GM06990 (cell line): ENCODE measurements at places on chromosomes 5 and 9.

DNA sequence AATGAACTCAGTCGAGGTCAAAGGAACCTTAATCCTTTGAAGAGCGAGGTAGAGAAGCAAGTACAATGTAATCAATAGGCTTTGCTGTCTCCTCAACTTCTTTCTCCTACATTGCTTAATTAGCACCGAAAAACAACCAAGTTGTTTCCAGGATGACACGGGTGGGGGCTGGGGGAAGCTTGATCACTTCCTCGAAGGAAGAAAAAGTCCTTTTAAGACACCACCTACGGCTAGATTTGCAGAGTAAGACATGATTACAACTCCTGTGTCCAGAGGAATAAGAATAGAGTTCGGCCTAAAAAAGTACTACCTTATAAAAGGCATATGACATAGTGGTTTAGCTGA is 811 bp upstream of the ARRDC3 start:
- no peak for DNase-seq

DNA sequence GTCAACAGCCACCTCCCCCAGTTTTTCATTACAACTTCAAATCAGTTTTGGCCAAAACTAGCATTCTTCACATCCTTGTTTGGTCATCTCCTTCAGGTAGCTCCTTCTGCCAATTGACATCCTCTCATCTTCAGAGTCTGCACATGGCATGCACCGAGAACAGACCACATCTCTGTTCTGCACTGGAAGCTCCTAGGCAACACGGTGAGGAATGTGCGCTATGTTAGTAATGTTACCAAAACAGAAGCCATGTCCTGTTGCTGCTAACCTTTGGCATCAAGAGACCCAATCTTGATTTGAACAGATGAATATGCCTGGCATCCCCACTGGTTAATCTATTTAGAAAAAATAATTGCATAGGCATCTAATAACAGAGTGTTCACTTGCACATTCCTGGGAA is 5.1 kb upstream of the HK3 start:
- no peak for DNase-seq

GRCh38 chr5:82676661-82677060 is 398.5 kb upstream of the RPS23 start:
- DNase-seq = peak; percentile 13

- no peak for DNase-seq
These were observed 286.0 kb upstream of the DAP start for GRCh38 chr5:11047030-11047429.

DNA sequence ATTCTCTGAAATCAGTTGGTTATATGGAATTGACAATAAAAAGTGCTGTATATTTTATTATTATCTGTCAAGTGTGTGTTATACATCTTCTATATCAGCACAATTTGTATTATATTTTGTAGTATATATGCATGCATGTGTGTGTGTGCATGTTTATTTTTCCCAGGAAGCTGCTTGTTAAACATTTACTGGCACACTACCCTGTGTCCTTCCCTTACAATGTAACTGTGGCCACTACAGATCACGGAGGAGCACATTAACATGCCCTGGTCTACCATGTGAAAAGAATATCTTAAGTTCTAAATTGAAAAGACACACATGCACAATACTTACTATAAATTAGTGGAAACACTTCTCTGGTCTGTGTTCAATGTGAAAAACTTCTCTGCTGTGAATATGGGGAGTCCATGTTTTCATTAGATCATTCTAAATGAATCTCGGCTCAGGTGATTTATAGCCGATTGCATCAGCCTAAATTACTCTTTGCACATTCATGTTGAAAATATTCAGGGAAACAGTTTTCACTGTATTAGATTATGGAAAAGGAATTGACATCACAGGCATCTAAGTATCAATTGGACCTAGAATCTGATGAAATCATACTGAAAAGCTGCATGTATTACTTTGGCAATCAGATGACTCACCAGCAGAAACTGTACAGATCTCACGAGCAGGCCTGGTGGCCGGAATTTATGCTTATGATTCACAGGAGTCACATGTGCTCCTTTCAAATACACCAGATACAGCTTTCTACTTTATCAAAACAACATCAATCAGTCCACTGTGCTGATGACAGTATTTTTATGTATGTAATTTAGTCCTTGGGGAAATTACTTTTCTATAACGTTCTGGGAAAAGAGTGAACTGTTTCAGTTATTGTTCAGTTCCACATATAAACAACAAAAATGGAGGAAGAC is 39.4 kb downstream of the LURAP1L start:
- peak; percentile 25 for DNase-seq

- no peak for DNase-seq
These were observed 95.3 kb upstream of the IER5L start for GRCh38 chr9:129273136-129273895.

GRCh38 chr9:85960688-85961093 is 19.7 kb downstream of the NAA35 start:
- no peak for DNase-seq

DNA sequence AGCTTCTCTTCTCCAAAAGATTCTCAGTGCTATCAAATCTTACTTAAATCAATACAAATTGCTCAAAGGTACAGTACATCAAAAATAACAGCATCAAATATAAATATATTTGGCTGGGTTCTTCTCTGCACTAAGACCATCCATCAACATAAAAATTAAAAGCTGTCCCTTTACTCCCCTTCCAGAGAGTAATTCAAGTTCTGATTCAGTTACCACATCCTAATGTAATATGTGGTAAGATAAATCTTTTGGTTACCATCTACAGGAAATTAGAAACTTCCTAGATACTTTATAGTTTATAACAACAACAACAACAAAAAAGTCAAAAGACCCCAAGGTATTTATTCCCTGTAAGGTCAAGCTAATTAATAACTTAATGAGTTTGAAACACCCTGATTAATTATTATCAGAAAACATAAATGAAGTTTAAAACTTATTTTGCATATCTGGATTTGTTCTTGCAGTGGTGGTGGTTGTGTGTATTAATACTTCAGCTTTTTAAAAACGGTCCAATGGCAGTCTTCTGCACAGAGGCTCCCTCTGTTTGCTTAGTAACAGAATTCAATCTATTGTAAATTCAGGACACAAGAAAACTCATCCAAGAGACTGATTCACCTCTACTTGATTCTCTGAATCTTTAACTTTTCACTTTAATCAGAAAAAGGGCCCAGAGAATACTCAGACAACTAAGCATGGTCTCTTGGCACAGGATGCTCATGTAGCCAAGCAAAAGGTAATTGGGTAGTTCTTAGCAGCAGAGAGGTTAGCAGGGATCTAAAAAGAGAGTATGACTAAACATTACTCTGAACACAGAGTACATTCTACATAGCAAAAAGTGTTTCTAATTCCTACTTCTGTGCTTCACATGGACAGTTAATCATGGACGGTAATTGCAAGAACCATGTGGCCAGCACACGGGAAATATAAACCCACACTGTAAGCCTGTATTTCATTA is 20.1 kb downstream of the DIAPH1 start:
- no peak for DNase-seq

GRCh38 chr5:141261238-141261546 is 16.0 kb downstream of the PCDHB15 start:
- no peak for DNase-seq

GRCh38 chr5:88829054-88829453 is 53.9 kb downstream of the MEF2C start:
- no peak for DNase-seq

GRCh38 chr5:115349001-115349817 is 52.8 kb upstream of the CCDC112 start:
- no peak for DNase-seq

DNA sequence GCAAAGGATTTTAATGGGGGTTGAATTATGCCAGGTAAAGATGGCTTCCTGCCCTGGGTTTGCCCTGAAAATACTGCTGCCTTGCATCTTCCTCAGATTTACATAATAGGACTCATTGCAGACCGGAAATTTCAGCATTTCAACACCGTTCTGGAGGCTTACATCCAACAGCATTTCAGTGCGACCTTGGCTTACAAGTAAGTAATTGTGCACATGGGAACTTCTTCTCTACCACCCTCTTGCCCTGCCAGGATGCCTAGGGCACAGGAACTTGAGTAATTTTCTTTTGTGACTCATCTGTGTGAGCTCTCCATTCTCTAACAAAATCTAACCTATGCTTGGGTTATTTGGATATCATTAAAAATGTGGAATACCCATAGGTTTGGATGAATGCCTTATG is 80.2 kb downstream of the DOCK2 start:
- no peak for DNase-seq

DNA sequence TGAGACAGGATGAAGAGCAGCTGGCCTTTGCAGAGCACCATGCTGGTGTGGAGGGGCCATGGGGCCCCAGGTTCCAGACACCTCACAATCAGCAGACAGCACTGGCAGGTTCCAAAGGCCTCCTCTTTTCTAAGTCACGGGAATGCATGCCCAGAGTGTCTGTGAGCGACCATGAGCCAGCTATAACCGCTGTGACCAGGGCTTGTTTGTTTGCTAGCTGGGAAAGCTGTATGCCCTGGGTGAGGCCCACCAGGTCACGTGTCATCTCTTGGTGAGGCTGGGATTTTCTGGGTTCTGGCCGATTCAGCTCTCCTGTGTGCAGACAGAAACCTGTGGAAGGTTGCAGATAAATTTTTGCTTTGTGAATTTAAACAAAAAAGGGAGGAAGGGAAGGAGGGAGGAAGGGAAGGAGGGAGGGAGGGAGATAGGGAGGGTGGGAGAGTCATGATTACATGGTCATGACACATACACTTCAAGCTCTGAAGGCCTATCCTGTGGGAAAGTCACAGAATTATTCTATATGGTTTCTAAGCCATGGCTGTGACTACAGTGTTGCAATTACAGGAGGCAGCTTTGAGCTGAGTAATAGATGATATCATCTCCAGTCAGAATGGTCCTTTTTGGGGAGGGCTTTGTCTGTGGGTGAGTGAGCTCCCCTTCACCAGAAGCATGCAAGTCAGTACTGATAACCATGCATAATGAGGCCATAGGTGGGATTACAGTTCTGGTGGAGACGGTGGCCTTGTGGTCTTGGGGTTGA is 37.2 kb downstream of the PAPPA start:
- DNase-seq = no peak

DNA sequence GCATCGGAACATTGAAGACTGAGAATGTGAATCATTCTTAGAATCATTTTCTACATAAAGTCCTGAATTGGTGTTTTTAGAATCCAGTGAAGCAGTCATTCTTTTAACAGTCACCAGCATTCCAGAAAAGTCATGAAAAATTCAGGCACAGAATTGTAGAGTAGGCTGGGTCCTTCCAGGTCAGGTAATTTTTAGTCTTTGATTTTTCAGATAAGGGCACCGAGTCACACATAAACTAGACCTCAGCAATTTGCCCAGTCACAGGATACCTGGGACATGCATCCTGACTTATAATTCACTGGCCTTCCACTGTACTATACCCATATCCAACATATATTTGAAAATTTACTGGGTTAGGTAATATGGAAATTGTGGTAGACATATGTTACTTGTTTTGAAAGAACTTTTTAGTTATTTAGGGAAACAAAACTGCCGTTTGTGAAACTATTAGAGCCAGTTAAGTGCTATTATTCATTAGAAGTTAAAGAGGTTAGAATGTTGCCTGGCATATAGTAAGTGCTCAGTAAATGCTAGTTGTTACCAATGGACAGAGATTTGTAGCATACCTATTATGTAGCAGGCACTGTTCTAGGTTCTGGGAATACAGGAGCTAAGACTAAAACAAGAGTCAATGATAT is 10.9 kb downstream of the MAN2A1 start:
- DNase-seq = no peak

DNA sequence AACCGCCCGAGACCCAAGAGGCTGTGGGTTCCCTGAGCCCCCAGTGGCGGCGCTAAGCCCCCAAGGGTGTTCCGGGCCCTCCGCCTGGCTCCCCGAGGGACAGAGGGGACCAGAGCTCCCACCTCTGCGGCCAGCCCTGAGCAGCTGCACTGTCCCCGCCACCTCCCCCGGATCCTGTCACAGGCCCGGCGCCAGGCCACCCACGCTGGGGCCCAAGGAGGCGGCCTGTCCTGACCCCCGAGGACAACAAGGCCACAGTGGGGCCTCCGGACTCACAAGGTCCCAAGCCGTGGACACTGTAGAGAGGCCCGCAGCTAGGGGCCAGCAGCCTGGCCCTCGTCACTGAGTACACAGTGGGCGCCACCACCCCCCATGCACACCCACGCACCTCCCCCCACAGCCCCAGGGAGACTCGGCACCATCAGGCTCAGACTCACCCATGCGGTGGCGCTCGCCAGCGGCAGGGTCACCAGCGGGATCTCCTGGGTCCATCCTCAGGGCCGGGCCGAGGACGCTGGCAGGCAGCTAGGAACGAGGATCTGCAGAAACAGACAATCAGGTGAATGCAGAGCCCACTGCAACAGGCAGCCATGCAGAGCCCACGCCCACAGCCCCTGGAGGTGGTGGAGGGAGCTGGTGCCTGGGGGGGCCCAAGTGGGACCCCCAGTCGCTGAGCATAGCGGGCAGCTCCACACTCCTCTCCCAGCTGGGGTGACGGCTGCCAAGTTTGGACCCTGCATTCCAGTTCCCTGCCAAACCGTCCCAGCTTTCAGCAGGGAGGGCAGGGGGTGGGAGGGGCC is 27.9 kb downstream of the EXD3 start:
- DNase-seq = no peak

GRCh38 chr5:72938206-72938605 is 17.6 kb upstream of the FCHO2 start:
- DNase-seq = no peak

- DNase-seq = no peak
These were observed 14.4 kb downstream of the BRD3 start for GRCh38 chr9:134053401-134053871.

GRCh38 chr9:36924757-36925432 is 109.2 kb downstream of the PAX5 start:
- no peak for DNase-seq

DNA sequence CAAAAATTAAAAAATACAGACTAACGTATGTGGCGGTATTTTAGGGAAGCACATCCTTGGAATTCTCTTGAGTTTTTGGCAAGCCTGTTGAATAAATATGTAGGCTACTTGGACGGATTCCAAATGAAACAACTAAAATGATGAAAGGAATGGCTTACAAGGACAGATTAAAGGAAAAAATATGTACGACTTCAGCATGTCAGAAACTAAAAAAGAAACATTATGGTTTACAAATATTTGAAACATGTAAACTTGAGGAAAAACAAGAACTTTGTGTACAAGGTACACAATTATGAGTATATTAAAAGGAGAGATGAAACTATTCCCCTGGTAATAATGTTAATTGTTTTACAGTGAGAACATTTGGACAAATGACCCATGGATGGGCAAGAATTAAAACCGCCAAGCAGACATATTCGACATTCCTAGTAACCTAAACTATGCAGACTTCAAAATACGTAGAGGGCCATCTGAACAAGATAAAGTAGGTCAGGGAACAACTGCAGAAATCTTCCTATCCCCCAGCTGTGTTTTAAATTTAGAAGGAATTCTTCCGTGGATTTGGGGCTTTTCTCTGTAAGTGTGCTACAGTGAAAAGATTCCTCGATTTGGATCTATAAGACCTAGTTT is 12.5 kb downstream of the EDIL3 start:
- DNase-seq = no peak
